ENCODE measurements at places on chromosomes 6 and 20. TPM values are rescaled to one million over a fixed set of nuclear protein-coding genes. Genes with fewer than 3 reads are reported as not detected.

DNA sequence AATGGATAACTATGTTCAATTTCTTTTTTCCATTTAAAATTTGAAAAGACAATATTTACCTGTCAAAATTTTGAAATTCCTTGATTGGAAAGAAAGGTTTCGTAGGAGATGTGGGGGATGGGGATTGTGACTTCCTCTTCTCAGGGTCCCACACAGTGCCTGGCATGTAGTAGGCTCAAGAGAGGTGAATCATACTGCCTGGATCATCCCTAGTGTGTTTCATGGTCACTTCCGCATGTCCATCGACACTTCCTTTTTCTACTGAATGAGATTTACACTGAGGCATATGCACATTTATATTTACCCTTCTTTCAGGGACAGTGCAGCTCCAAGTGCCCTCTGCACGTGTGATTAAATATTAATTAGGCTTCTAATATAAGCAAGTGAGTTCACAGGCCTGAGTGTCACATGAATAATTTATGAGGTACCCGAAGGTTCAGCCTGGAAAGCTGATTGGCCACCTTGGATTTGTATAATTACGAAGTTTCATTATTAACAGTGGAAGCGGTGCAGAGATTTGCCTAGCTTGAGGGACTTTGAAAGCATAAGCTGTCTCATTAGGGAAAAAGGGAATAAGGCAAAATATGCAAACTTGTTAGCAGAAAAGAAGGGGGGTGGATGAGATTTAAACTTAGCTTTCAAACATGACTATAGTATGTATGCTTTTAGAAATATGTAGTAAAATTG lies 177.5 kb upstream of the MMS22L start:
- no peak for DNase-seq
- H3K4me3 ChIP-seq, result no peak overlapping the region
- H3K36me3 ChIP-seq, result no peaks in the 10 kb centered on the region
- no peaks in the 10 kb centered on the region for H3K27me3 ChIP-seq

GRCh38 chr6:79158856-79159516 lies 75.5 kb downstream of the HMGN3 start:
- H3K27ac ChIP-seq, result no peak overlapping the region
- no peaks in the 10 kb centered on the region for H3K27me3 ChIP-seq
- no peaks in the 10 kb centered on the region for H3K36me3 ChIP-seq
- no peak for DNase-seq

GRCh38 chr6:25137480-25137879 lies 141.7 kb upstream of the CARMIL1 start:
- DNase-seq, result no peak
- H3K36me3 ChIP-seq, result no peaks in the 10 kb centered on the region
- peaks cover 45% of the 10 kb centered on the region for H3K4me1 ChIP-seq
- peak overlapping the region; percentile 83 for H3K27ac ChIP-seq
- peak overlapping the region; percentile 58 for H3K4me3 ChIP-seq

DNA sequence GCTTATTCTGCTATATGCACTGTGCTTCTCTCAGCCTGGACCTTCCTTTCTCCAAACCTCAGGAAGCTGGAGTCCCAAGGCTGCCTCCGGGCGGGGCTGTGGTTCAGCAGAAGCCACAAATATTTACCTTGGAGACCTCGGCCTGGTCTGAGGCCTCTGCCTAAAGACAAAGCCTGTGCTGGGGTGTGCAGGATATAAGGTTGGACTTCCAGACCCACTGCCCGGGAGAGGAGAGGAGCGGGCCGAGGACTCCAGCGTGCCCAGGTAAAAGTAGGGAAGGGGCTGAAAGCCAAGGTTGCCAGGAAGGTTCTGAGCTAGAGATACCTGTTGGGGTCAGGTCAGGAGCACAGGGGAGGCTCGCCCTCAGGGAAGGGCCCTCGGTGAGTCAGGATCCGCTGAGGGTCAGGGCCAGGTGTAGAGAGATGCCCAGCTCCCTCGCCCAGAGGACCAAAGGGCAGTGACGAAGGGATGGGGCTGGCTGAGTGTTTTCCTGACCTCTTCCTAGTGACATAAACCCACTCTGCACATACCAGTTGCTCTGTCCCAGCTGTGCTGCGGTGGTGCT lies at the start of gene BPIFB1:
TSS of gene BPIFB1 (plus strand) at position 224 of the 565 bp plus-strand sequence. CDS start 2,860 bp downstream, outside the sequence.
- no peak for DNase-seq
- H3K27ac ChIP-seq, result no peak within 1 kb of the TSS
- H3K4me1 ChIP-seq, result no peaks in the 10 kb centered on the region
- no peaks in the 10 kb centered on the region for H3K36me3 ChIP-seq
- H3K4me3 ChIP-seq, result no peak within 1 kb of the TSS

DNA sequence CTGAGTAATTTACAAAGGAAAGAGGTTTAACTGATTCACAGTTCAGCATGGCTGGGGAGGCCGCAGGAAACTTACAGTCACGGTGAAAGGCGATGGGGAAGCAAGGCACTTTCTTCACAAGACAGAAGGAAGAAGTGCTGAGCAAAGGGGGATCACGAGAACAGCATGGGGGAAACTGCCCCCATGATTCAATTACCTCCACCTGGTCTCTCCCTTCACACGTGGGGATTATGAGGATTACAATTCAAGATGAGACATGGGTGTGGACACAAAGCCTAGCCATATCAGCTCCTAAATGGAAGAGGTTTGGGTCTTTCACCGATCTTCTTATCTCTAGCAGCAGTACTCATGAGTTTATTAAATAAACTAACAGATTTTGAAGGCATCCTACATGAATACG lies 152.9 kb upstream of the RUNX2 start:
- no peak for DNase-seq
- H3K36me3 ChIP-seq, result no peaks in the 10 kb centered on the region
- no peak overlapping the region for H3K27ac ChIP-seq
- H3K27me3 ChIP-seq, result no peaks in the 10 kb centered on the region
- H3K4me3 ChIP-seq, result no peak overlapping the region

- H3K36me3 ChIP-seq, result no peaks in the 10 kb centered on the region
- no peaks in the 10 kb centered on the region for H3K27me3 ChIP-seq
- H3K4me1 ChIP-seq, result no peaks in the 10 kb centered on the region
- no peak for DNase-seq
These were observed 12.8 kb upstream of the TPD52L1 start for GRCh38 chr6:125140808-125141207.

DNA sequence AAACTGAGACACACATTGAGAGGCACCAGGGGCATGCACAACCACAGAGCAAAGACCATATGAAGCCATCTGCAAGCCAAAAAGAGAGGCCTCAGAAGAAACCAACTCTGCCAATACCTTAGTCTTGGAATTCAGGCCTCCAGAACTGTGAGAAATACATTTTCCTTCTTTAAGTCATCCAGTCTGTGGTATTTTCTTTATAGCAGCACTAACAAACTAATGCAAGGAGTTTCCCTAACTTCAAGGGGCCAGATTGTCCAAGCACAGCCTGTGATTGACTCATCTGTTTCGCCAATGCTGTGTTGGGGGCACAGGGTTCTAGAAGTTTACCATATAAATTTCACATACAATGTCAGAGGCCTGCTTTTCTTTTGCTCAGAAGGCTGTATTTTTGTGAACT lies 364.6 kb downstream of the GJA1 start:
- H3K27ac ChIP-seq, result no peak overlapping the region
- no peak overlapping the region for H3K4me3 ChIP-seq
- peaks cover 10% of the 10 kb centered on the region for H3K4me1 ChIP-seq
- no peaks in the 10 kb centered on the region for H3K27me3 ChIP-seq
- H3K36me3 ChIP-seq, result no peaks in the 10 kb centered on the region

DNA sequence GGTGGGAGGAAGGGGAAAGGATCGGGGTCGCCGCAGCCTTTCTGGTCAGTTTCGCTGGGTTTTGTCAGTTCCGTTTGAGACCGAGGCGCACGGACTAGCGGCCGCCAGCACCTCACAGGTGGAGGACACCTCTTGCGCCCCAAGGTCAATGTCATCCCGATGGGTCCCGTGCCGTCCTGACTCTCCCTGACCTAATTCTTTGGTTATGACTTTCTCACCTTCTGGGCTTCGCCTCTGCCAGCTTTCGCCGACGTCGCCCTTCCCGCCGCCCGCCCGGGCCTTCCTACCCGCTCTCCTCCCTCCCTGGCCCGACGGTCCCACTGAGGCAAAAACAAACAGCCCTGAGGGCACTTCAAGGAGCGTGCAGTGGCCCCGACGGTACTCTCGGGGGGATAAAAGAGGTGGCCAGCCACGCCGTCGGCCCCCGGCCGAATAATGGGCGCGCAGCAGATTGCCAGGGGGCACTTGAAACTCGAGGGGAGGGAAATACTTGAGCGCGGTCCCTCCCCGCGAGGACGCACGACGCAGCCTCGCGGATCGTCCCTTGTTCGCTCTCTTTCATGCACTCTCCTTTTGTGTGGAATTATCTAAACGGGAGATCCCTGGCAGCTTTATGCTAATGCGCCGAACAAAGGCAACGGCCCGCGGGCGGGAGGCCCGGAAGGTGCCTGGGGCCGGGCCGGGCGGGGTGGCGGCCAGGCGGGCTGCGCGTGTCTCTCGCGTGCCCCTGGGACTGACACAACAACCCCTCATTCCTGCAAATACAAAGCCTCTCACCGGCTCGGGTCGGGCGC lies 3.9 kb upstream of the INSM1 start:
- H3K4me3 ChIP-seq, result no peak overlapping the region
- peaks cover 62% of the 10 kb centered on the region for H3K4me1 ChIP-seq
- peaks cover 92% of the 10 kb centered on the region for H3K27me3 ChIP-seq
- no peak for DNase-seq

DNA sequence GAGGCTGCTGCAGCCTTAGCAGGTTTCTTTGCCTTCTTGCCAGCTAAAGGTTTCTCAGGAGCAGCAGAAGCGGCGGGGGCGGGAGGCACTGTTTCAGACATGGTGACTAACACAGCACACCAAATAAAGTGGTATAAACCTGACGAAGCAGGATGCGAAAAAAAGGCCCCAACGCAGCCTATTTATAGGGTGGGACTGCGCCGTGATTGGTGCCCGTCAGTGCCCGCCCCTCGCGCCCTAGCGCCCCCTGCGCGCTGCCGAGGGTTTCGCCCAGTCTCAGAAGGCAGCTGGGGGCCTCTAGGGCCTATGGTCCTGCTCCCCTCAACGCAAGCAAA lies 55.0 kb downstream of the TRIM38 start:
- DNase-seq, result no peak
- H3K27ac ChIP-seq, result peak overlapping the region; percentile 83
- peak overlapping the region; percentile 51 for H3K4me3 ChIP-seq
- peaks cover 37% of the 10 kb centered on the region for H3K4me1 ChIP-seq

GRCh38 chr20:24691901-24692351 lies 222.5 kb downstream of the SYNDIG1 start:
- no peak overlapping the region for H3K27ac ChIP-seq
- peaks cover 9% of the 10 kb centered on the region for H3K4me1 ChIP-seq
- H3K4me3 ChIP-seq, result no peak overlapping the region
- peaks cover 15% of the 10 kb centered on the region for H3K27me3 ChIP-seq

- DNase-seq, result no peak
- H3K4me3 ChIP-seq, result no peak overlapping the region
- no peaks in the 10 kb centered on the region for H3K27me3 ChIP-seq
- no peaks in the 10 kb centered on the region for H3K4me1 ChIP-seq
These were observed 145.6 kb upstream of the MANEA start for GRCh38 chr6:95431637-95432228.

- peak overlapping the region; percentile 88 for H3K27ac ChIP-seq
- H3K4me1 ChIP-seq, result peaks cover 24% of the 10 kb centered on the region
- H3K4me3 ChIP-seq, result peak overlapping the region; percentile 90
- no peak for DNase-seq
- no peaks in the 10 kb centered on the region for H3K36me3 ChIP-seq
These were observed 710 bp downstream of the BTBD9 start for GRCh38 chr6:38638941-38639497.

- H3K36me3 ChIP-seq, result peaks cover 18% of the 10 kb centered on the region
- no peak overlapping the region for H3K27ac ChIP-seq
- H3K4me3 ChIP-seq, result no peak overlapping the region
- DNase-seq, result no peak
These were observed 14.4 kb downstream of the KPNA5 start for GRCh38 chr6:116695401-116695800.

DNA sequence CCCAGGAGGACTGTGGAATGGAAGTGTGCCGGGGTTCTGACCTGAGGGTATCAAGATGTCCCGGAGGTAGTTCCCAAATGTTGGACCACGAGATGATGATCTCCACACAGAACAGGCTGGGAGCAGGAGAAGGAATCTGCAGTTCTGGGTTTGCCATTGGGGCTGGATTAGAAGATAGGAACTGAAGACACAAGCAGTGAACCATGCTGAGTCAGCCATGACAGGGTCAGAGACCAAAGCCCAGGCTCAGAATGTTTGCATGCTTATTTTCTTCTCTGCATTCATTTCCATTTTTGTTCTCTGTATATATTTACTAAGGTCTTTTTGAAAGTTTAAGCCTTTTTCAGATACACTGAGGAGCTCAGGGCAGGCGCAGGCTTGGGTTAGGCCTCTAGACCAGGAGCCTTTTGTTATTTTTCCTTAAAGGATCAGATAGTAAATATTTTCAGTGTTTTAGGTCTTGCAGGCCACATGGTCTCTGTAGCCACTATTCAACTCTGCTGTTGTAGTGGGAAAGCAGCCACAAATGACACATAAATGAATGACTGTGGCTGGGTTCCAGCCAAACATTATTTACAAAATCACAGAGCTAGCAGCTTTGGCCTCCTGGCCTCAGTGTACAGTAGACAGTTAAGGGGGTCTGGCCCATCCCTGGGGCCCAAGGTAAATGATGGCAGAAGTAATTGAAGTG lies 28.5 kb downstream of the SLC35D3 start:
- H3K4me1 ChIP-seq, result no peaks in the 10 kb centered on the region
- no peak overlapping the region for H3K27ac ChIP-seq
- no peaks in the 10 kb centered on the region for H3K36me3 ChIP-seq
- DNase-seq, result no peak

GRCh38 chr6:28982476-28983266 lies 22.4 kb downstream of the ZNF311 start:
- H3K4me1 ChIP-seq, result peaks cover 31% of the 10 kb centered on the region
- H3K36me3 ChIP-seq, result no peaks in the 10 kb centered on the region
- DNase-seq, result no peak
- peaks cover 5% of the 10 kb centered on the region for H3K27me3 ChIP-seq

DNA sequence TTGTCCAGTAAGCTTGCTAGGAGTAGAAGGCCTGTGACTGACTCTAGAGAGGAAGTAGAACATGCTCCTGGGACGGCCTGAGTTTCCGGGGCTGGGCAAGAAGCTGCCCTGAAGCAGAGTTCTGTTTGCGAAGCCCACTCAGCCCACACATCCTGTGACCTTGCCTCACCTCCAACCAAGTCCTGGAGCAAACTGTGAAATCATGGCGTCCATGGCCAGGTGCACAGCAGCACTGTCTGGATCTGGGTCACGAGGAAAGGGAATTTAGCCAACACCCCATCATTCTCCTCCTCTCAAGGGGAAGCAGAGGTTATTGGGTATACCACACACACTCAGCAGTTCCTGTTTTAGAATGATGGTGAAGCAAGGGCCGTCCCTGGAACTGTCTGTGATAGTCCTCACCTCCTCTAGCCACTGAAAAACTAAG lies 87.5 kb downstream of the CRYBG1 start:
- H3K4me3 ChIP-seq, result no peak overlapping the region
- no peaks in the 10 kb centered on the region for H3K4me1 ChIP-seq
- no peak overlapping the region for H3K27ac ChIP-seq
- no peaks in the 10 kb centered on the region for H3K36me3 ChIP-seq
- no peaks in the 10 kb centered on the region for H3K27me3 ChIP-seq

- no peak overlapping the region for H3K4me3 ChIP-seq
- H3K4me1 ChIP-seq, result no peaks in the 10 kb centered on the region
- peaks cover 5% of the 10 kb centered on the region for H3K27me3 ChIP-seq
- no peak overlapping the region for H3K27ac ChIP-seq
These were observed 17.7 kb downstream of the CST8 start for GRCh38 chr20:23508449-23509229.

The NNAT gene
- total RNA-seq, result 14.1 TPM

The ENPP5 gene
- total RNA-seq, result 0.50 TPM

The LPA gene
- total RNA-seq, result not detected

The SPTLC3 gene
- total RNA-seq, result 12.5 TPM

The ACOT13 gene
- total RNA-seq, result 5.8 TPM

The RAB44 gene
- 1.5 TPM for total RNA-seq

The MED23 gene
- 18.1 TPM for total RNA-seq

The UBE3D gene
- total RNA-seq, result 10.0 TPM

The PRSS16 gene
- total RNA-seq, result not detected

The TUBB2A gene
- total RNA-seq, result 112 TPM

The PRDM1 gene
- 1.8 TPM for total RNA-seq

The MPIG6B gene
- not detected for total RNA-seq

The PXDC1 gene
- 190 TPM for total RNA-seq

The SNAI1 gene
- 5.3 TPM for total RNA-seq

Data from esophagus muscularis mucosa (tissue), 4 donors.